ENCODE measurements at places on chromosomes 16 and 17.
A peak's percentile ranks its signal among the peaks of the same experiment; 100 is the strongest.

DNA sequence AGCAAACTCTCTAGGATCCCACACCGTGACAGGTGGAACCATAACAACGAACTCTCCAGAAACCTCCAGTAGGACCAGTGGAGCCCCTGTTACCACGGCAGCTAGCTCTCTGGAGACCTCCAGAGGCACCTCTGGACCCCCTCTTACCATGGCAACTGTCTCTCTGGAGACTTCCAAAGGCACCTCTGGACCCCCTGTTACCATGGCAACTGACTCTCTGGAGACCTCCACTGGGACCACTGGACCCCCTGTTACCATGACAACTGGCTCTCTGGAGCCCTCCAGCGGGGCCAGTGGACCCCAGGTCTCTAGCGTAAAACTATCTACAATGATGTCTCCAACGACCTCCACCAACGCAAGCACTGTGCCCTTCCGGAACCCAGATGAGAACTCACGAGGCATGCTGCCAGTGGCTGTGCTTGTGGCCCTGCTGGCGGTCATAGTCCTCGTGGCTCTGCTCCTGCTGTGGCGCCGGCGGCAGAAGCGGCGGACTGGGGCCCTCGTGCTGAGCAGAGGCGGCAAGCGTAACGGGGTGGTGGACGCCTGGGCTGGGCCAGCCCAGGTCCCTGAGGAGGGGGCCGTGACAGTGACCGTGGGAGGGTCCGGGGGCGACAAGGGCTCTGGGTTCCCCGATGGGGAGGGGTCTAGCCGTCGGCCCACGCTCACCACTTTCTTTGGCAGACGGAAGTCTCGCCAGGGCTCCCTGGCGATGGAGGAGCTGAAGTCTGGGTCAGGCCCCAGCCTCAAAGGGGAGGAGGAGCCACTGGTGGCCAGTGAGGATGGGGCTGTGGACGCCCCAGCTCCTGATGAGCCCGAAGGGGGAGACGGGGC is 1.3 kb downstream of the SPN start:
- DNase-seq: peak; percentile 80

- no peak for DNase-seq
Observed at GRCh38 chr17:64974750-64975317, 55.6 kb upstream of the LRRC37A3 start.

GRCh38 chr17:49508866-49509587 is 13.9 kb downstream of the NGFR start:
- no peak for DNase-seq

DNA sequence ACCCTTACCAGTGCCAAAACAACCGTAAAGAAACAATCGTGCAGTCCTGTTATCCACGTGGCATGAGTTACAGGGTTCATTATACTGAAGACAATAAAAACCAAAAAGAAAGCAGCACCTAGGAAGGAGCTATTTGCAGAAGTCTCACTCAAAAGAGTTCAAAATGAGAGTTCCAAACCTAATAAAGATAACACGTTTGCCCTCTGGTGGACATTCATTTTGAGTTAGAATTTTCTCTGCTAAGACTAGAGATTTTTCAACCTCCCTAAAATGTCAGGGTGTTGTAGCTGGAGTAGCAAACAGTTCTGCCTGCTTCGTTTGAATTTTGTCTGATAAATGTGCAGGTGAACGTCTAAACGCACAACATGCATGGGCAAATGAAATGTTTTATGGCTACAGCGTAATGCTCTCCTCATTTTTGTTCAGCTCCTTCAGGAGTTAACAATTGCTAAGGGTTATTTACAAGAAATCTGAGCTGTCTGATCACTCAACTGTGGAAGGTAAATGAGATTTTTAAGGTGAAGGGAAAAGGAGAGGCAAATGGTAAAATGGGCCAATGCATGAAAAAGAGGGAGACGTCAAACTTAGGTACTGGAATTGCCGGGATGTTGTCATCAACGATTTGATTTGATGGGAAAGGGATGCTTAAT is 1067.9 kb upstream of the EEF2KMT start:
- DNase-seq: no peak

DNA sequence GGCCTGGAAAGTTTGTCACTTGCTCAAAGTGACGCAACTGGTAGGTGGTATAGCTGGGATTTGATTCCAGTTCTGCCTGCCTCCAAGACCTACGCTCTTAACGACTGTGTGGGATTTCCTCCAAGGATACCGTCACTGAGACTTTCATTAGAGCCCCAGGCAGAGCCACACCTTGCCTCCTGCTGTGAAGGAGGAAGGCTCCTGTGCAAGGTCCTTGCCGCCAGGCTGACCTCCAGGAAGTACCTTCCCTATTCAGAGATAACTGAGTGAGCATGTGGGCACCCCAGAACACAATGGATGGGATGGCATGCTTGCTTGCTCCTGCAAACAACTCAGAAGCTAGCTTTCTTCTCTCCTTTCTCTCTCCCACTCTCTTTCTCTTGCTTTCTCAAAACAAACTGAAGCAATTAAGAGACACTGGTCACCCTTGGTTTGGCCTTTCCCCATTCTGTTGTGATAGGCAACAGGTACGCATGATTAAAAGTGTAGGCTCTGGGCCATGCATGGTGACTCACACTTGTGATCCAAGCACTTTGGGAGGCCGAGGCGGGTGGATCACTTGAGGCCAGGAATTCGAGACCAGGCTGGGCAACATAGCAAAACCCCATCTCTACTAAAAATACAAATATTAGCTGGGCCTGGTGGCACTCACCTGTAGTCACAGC is 30.7 kb downstream of the CACNG3 start:
- no peak for DNase-seq

- no peak for DNase-seq
Observed at GRCh38 chr17:9517396-9517795, 58.2 kb downstream of the STX8 start.

GRCh38 chr16:84985079-84986065 is 26.0 kb downstream of the ZDHHC7 start:
- peak; percentile 17 for DNase-seq

- no peak for DNase-seq
Observed at GRCh38 chr16:52834736-52835465, 217.8 kb downstream of the CHD9NB start.

DNA sequence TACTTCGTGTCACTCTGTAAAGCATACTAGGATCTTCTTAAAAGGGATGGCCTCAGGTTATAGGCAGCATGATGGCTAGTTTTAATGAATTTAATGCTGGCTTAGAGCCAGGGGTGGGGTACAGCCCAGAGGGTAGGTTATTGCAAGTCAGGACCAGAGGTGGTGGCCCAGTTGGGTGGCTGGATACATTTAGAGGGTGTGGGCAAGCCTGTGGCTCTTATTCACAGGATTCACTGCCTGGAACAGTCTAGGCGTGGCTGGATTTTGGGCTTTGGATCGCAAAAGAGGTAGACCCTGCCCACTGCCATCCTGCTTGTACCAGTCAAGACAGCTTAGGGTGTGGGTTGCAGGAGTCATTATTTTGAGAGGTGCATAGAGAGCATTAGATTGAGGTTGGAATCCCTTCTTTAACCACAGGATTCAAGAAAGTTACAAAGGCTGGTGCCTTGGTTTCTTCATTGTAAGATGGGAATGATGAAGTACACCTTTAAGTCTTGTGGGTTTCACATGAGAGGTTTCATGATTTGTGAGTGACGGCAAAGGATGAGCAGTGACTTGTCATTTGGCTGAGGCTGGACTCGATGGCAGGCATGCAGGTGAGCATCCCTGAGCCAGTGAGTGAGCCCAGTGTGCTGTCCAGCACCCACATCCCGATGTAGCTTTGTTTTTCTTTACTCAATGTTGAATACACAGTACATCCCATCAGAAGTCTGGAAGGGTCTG is 85.2 kb downstream of the KSR1 start:
- DNase-seq: no peak

DNA sequence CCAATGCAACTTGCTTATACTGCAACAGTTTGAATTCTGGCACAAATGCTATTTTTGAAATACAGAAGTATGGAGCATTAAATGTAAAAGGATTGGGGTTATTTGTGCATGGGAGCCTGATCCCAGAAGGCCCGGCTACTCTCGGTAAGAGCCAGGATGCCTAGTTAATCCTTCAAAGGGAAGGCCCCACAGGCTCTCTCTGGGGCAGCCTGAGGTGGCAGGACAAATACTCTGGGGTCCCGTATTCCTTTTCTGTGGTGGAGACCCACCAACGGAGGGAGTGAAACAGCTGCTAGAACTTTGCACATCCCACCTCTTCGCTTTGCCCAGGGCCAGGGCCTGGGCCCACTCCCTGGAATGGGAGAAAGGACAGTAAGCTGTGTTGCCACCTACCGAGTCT is 30.4 kb downstream of the ERN1 start:
- no peak for DNase-seq

DNA sequence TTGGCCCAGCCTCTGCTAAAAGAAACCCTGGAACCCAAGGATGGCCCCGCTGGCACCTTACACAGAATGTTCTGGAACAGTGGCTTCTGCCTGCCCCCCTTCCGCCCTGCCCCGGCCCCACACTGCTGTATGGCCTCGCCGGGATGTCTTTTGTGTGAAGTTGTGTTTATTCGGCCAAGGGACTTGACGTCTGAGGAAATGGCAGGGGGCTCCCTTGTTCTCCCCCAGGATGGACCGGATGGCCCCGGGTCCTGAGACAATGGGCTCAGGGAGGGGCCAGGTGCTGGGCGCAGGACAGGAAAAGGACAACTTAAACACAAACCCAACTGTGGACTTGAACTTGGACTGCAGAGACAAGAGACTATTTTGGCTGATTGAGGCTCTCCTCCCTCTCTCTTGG is 81.6 kb upstream of the GSE1 start:
- DNase-seq: no peak

DNA sequence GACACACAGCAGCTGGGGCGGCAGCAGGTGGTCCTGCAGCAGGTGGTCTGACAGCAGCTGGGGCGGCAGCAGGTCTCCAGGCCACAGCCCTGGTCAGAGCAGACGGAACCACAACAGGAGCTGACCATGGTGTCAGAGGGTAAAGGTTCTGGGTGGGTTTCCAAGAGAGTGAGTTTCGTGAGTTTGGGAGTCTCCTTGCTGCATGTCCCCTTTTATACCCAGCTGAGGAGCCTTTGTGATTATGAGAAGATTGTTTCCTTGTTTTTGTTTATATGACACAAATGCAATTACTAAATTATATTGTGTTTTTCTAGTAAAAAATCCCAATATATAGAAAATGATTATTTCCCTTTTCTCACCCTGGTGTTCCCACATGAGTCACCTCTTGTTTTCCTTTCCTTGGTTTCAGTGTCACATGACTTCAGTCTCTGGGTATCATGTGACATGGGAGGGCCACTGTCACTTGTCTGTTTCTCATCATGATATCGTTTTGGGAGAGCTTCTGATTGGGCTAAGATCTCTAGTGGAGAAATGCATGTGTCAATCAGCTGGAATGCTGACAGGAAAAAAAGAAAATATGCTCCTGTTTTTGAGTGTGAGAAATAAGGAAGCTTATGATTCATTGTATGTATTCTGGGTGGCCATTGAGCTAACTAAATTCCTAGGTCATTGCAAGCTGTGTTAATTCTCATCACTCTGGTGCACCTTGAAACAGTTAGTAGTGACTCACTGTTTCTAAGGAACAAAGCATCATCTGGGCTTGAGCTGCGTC is at the start of gene KRTAP4-6:
Gene KRTAP4-6 (minus strand): TSS at position 185 of the 772 bp plus-strand sequence. CDS start 57 bp downstream, at position 128.
- DNase-seq: peak; percentile 6

DNA sequence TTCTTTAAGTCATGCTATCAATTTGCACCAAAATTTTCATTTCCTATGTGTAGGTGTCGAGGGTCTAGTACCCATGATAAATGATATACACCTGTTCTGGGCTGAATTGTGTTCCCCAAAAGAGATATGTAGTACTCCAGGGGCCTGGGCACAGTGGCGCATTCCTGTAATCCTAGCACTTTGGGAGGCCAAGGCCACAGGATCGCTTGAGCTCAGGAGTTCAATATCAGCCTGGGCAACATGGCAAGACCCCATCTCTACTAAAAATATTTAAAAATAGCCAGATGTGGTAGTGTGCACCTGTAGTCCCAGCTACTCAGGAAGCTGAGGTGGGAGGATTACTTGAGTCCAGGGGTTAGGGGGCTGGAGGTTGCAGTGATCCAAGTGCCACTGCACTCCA is 23.5 kb upstream of the KANSL1 start:
- no peak for DNase-seq

DNA sequence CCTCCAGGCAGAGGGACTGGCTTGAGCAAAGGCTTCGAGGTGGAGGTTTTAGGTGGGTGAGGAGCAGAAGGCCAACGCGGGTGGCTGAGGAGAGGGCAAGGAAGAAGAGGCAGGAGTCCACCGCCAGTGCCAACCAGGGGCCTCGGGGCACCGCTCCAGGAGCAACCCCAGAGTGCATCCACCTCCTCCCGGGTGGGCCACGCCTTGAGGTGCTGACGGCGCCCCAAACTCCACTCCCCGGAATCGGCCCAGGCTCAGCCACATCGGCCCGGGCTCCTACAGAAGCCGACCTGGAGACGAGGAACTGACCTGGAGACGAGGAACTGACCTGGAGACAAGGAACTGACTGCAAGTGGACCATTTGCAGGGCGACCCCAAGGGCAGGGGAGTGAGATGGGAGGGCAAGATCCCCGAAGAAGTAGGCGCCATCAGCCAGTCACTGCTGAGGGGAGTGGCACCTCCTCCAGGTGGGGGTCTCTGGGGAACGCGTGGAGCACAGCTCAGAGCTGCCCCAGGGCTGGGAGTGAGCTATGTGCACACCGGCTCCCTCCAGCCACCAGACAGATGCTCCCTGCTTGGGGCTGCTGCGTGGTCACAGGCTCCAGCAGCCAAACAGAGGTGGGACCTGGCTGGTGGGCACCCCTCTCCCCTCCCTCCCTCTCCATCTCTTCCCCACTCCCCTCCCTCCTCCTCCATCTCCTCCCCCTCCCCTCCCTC is 29.2 kb upstream of the CBFA2T3 start:
- DNase-seq: no peak

DNA sequence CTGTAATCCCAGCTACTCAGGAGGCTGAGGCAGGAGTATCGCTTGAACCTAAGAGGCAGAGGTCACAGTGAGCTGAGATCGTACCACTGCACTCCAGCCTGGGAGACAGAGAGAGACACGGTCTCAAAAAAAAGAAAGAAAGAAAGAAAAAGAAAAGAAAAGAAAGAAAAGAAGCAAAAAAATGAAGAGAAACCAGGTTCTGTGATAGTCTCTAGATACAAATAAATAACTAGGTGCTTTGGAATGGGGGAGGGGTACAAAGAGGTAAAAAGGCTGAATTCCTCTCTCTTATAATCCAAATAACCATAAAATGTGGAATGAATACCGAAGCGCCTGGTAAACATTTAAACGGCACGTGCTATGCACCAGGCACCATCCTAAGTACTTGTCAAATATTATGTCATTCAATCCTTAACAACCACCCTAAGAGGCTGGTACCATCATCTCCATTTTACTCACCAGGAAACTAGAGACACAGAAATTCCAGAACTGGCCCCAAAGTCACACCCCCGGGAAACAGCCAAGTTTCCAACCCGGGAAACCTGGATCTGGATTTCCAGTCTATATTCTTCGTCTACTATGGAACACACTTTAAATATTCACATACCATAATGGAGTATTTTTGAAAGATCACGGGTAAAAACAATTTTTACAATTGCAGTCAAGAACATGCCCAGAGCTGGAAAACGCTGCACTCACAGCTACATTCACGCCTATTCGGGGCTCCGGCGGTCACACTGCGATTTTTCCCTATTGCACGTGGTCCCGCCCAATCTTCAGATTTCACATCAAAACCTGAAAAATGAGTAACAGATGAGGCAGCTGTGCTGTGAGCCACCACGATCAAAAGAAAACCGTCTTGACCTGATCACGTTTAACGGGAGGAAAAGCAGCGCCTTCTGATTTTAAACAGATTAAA is 10.5 kb downstream of the NXN start:
- DNase-seq: no peak

GRCh38 chr16:51682905-51683304 is 531.8 kb upstream of the SALL1 start:
- DNase-seq: no peak

- DNase-seq: no peak
Observed at GRCh38 chr17:9792181-9792840, 919 bp upstream of the DHRS7C start.

- no peak for DNase-seq
Observed at GRCh38 chr17:58913971-58914769, 158.5 kb downstream of the PPM1E start.

Measured in inflammatory macrophage (primary cell).